Small intestine (tissue), 16 donors: ENCODE measurements at places on chromosomes 1 and 21. TPM values are rescaled to one million over a fixed set of nuclear protein-coding genes. Genes with fewer than 3 reads are reported as not detected.

GRCh38 chr1:116001739-116002487 lies 25.6 kb downstream of the SLC22A15 start:
- H3K27ac ChIP-seq = no peak overlapping the region
- no peaks in the 10 kb centered on the region for H3K36me3 ChIP-seq
- no peaks in the 10 kb centered on the region for H3K27me3 ChIP-seq

DNA sequence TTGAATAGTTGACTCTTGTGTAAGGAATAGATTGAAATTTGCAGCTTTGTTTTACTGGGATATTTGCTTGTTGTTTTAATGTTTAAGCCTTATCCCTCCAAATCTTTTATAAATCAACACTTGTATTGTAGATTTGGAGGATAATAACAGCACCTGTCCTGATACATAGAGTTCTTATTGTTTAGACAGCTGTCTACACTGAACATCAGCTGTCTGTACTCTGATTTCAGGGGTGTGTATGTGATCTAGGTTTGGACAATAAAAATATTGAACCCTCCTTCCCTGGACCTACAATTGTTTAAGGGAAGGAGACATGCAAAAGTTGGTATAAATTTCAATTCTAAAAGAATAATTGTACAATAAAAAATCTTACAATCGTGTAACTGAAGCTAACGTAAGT lies 48.3 kb upstream of the DPH5 start:
- H3K36me3 ChIP-seq = no peaks in the 10 kb centered on the region
- no peaks in the 10 kb centered on the region for H3K27me3 ChIP-seq
- H3K27ac ChIP-seq = no peak overlapping the region
- H3K4me1 ChIP-seq = no peaks in the 10 kb centered on the region
- DNase-seq = no peak
- H3K4me3 ChIP-seq = no peak overlapping the region

- H3K4me1 ChIP-seq = no peaks in the 10 kb centered on the region
- peak overlapping the region; percentile 45 for H3K27ac ChIP-seq
- peaks cover 11% of the 10 kb centered on the region for H3K36me3 ChIP-seq
- H3K27me3 ChIP-seq = no peaks in the 10 kb centered on the region
These were observed 478 bp downstream of the C2CD2 start for GRCh38 chr21:41953249-41953830.

- peaks cover 7% of the 10 kb centered on the region for H3K4me1 ChIP-seq
- DNase-seq = peak; percentile 100
These were observed at the start of gene DUSP10 for GRCh38 chr1:221741703-221742554. Gene DUSP10 (minus strand): TSS chr1:221742089. CDS start chr1:221739744, 2,345 bp downstream.

GRCh38 chr1:221881805-221882581 lies 140.1 kb upstream of the DUSP10 start:
- no peak for DNase-seq
- no peaks in the 10 kb centered on the region for H3K27me3 ChIP-seq
- no peak overlapping the region for H3K27ac ChIP-seq
- H3K4me1 ChIP-seq = no peaks in the 10 kb centered on the region
- H3K4me3 ChIP-seq = no peak overlapping the region

GRCh38 chr1:210565306-210565705 lies 236.6 kb downstream of the HHAT start:
- H3K4me1 ChIP-seq = no peaks in the 10 kb centered on the region
- no peak for DNase-seq
- no peak overlapping the region for H3K4me3 ChIP-seq

DNA sequence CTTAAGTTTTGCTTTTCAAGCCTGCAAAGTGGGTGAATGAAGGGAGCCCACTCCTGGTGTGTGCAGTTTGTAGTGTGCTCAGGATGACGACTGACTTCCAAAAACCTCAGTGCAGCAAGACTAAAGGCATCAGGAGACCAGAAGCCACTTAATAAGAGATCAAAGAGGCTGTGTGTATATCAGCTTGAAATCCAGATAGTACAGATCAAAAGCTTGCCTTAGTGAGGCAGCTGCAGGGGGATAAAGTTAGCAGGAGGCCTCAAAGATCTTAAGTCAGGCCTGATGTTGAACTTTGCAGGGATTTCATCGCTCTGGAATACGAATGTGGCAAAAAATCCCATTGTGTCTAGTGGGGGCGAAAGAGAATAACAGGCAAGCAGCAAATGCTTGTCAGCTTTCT lies 99.8 kb downstream of the PATJ start:
- no peaks in the 10 kb centered on the region for H3K4me1 ChIP-seq
- H3K4me3 ChIP-seq = no peak overlapping the region
- DNase-seq = no peak
- no peaks in the 10 kb centered on the region for H3K27me3 ChIP-seq
- H3K27ac ChIP-seq = no peak overlapping the region

- H3K27ac ChIP-seq = peak overlapping the region; percentile 63
- peak; percentile 33 for DNase-seq
- H3K36me3 ChIP-seq = no peaks in the 10 kb centered on the region
- no peaks in the 10 kb centered on the region for H3K27me3 ChIP-seq
These were observed 1.7 kb downstream of the ADSS2 start for GRCh38 chr1:244449936-244450508.

GRCh38 chr1:119909890-119910596 lies 13.7 kb upstream of the ADAM30 start:
- no peak overlapping the region for H3K4me3 ChIP-seq
- no peak overlapping the region for H3K27ac ChIP-seq
- H3K36me3 ChIP-seq = no peaks in the 10 kb centered on the region
- no peaks in the 10 kb centered on the region for H3K27me3 ChIP-seq

GRCh38 chr1:203055161-203055799 lies 29.0 kb downstream of the PPFIA4 start:
- H3K27me3 ChIP-seq = no peaks in the 10 kb centered on the region
- H3K36me3 ChIP-seq = no peaks in the 10 kb centered on the region
- no peak overlapping the region for H3K4me3 ChIP-seq
- no peak for DNase-seq
- no peaks in the 10 kb centered on the region for H3K4me1 ChIP-seq

GRCh38 chr1:169113613-169114119 lies 7.2 kb downstream of the ATP1B1 start:
- no peaks in the 10 kb centered on the region for H3K27me3 ChIP-seq
- no peak overlapping the region for H3K4me3 ChIP-seq
- H3K4me1 ChIP-seq = peaks cover 4% of the 10 kb centered on the region
- peak overlapping the region; percentile 36 for H3K27ac ChIP-seq

Gene TINAGL1
- polyA plus RNA-seq = 44.5 TPM

Gene MRAP
- 0.13 TPM for polyA plus RNA-seq

Gene MCM3AP
- polyA plus RNA-seq = 42.7 TPM
